NCI-H748 treated with DMSO at 0.1 percent for 48 hours (cell line): ENCODE measurements at places on chromosomes 12 and 14.

DNA sequence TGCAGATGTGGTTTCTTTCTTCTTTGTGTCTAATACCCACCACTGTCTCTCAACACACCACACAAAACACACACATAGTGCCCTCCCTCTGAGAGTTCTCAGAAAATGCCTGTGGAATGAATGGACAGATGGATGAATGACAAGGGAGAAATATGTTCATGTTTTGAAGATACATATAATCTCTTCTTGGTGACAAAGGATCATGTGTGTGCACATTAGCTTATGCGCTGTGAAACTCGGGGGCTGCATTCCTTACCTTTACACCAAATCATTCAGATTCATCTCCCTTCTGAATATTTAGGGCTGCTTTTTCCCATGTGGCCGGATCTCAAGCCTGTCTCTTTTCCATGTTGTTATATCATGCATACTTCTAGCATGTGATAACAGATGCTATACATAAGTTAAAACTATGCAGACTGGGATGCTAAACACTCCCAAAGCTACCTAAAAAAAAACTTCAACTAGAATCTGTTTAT is 111.4 kb downstream of the EPS8 start:
- no peak for DNase-seq

DNA sequence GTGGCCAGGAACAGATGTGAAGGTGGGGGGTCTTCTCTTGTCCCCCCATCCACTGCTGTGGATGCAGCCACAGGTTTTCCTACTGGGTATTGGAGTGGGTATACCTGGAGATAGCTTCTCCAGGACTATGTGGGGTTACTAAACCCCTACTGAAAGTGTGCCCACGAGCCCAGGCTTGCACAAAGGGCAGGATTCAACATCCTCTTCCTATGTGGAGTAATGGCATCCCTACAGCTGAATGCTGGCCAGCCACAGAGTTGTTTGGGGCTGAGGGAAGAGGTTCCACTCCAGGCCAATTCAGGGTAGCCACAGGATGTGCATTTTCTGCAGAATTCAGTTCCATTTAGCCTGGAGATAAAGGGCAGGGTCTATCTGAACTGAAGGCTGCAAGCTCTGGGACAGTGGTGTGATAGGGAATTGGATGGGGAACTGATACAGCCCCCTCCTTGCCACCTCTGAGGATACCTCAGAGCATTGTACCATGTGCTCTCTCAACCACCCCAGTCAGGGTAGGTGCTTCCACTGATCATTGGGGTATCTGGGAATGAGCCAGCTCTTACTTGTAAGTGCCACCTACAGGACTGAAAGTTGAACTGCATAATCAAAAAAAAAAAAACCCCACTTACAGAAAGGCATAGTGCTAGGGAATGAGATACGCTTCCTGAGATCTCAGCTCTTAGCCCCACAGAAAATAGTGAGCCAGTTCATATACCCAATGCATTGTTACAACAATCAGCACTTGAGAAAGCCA is 187.1 kb downstream of the KITLG start:
- no peak for DNase-seq

GRCh38 chr14:24228902-24229301 is 3.3 kb downstream of the NEDD8 start:
- no peak for DNase-seq

DNA sequence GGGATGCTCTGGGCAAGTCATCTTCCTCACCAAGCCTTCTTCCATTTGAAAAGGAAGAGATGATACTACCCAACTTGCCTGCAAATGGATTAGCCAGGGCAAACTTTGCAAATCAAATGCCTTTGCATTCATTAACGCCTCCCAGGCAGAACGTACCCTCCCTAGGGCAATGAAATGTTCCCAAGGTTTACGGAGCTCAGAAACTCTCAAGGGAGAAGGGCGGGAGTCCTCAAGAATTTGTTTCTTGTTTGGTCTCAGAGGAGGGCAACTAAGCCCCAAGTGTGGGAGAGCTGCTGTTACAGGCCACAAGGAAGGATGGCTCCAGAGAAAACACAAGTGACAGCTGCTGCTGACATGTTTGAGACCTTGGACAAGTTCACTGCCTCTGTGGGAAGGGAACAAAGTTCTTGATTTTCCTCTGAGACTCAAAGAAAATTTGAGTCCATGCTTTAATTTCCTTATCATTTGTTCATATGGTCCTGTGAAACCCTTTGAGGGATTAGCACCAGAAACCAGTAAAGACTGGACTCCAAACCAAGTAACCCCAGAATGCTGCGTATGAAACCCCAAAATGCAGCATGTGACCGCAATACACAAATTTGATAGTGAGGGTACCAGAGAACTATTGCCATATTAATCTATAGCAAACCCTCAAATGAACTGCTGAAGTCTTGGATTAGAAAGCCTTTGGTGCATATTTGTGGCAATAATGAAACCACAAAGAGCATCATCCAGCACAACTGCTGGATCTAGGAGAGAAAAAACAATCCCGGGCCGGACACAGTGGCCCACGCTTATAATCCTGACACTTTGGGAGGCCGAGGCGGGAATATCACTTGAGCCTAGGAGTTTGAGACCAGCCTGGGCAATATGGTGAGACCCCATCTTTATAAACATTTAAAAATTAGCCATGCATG is 22.9 kb downstream of the SPTB start:
- DNase-seq: no peak

DNA sequence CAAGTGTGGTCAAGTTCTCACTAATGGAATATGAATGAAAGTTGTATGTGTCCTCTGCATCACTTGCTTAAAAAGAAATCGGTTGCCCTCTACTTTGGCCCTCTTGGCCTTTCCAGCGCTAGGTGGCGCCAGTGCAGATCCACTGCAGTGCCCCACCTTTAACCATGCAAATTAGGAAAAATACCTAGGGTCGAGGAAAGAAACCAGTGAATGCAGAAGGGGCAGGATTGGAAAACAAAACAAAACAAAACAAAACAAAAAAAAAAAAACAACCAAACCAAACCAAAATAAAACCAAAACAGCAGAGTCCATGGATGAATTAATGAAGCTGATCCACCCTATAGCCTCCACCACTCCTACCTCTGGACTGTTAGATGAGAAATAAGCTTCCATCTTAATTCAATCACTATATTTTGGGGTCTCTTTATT is 12.9 kb upstream of the NEMF start:
- peak; percentile 62 for DNase-seq

GRCh38 chr12:52480073-52480472 is 6.5 kb upstream of the KRT6C start:
- no peak for DNase-seq

GRCh38 chr12:16347391-16348298 is at the start of gene MGST1:
TSS of gene MGST1 (plus strand) at chr12:16347645. CDS start at chr12:16354253, 6,608 bp downstream.
- peak; percentile 71 for DNase-seq

- DNase-seq: no peak
Measured at GRCh38 chr12:110934093-110934852, 13.9 kb upstream of the MYL2 start.

GRCh38 chr14:69572841-69573135 is 1.9 kb downstream of the CCDC177 start:
- DNase-seq: no peak

- DNase-seq: no peak
Measured at GRCh38 chr14:64684091-64684490, 20.1 kb upstream of the PLEKHG3 start.

GRCh38 chr14:104735830-104736642 is 12.0 kb downstream of the ADSS1 start:
- DNase-seq: no peak

GRCh38 chr12:93908846-93909567 is 231.8 kb downstream of the CRADD start:
- peak; percentile 34 for DNase-seq
